ENCODE measurements at places on chromosomes 2 and 18.

DNA sequence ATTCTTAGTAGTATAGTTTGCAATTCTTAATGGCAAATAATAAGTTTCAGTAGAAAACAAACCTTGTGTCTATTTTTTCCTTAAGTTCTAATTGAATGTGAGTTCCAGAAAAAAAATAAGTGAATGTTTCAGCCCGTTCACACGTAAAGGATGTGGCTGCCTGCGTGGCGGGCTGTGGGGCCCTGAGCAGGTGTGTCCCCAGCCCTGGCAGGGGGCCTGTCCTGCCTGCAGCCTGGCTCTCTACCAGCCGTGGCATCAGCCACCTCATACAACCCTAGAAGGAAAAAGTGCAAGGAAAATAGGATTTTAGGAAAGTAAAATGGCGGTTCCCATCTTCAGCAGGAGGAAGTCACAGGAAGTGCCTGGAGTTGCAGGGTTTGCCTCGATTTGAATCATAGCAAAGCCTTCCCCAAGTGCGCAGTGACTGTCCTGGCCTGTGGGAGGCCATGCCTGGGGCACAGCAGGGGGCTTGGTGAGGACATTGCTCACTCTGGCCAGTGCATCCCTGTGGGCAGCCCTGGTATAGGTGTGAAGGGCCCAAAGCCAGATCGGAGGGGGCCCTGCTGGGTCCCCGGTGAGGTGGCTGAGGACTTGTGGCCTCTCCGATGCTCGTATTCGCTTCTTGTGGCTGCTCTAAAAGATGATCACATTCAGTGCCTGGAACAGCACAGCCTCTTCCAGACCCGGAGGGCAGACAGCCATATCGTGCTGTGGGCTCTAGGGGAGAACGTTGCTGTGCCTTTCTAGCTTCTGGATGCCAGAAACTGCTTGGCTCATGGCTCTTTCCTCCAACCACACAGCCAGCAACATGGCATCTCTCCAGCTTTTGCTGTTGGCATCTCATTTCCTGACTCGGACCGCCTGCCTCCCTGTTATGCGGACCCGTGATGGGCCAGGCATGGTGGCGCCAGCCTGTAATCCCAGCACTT, 12.6 kb downstream of the DTYMK start:
- no peak for DNase-seq

- no peak for DNase-seq
These were observed 10.3 kb upstream of the NT5C1B start for GRCh38 chr2:18599509-18600254.

DNA sequence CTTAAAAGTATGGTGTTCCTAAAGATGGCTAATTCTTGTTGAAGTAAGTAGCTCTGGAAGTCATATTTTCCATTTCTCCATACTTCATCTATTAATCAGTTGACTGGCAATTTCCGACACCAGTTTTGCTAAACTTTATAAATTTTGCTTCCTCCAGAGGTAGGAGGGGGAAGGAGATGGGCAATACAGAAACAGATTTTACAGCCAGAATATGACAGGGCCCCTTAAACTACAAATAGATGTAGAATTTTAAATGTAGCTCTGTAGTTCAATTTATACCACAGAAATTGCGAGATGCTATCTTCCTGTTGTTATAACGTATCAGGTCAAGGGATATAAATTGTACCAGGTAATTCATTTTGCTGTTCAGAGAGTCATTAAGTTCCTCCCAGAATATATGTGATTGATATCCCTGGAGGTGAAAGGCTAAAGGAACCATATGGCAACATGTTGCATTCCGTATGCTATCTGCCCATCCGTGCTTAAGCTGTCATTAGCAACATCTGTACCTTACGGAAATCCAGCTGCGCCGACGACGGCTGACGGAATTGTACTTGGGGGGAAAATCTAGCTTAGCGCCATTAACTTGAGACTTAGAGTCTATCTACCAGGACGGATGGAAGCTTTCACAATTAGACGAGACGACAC, 8.4 kb upstream of the NR4A2 start:
- no peak for DNase-seq

GRCh38 chr2:88866756-88867155, 175.3 kb downstream of the RPIA start:
- no peak for DNase-seq

DNA sequence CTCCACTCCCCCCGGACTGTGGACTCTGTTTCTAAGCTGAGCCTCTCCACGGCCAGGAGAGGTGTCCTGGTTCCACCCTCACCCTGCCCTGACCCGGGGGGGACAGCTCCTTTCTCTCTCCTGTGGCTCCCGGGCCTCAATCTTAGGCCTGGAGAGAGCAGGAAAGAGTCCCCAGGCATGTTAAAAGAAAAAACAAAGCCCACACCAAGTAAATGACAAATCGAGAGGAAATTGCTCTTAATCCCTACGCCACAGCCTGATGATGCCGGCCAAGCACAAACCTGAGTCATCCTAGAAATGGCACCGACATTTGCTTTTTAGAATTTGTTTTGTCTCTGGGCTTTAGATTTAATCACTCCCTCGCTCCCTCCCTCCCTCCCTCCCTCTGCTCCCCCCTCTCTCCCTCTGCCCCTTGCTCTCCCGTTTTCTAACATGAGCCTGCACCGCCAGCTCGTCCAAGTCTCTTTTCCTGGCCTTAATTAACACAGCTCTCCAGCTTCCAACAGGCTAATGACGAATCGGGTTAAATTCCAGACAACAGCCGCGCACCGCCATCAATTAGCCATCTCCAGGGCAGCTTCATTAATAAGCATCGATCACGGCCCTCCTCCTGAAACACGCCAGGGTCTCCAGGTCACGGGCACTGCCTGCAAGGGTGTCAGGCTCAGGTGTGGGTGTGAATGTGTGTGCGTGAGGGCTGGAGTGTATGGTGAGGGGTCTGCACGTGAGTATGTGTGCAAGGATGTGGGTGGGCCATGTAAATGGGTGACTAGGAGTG, 230.8 kb downstream of the CELF4 start:
- DNase-seq = no peak

- no peak for DNase-seq
These were observed 173.8 kb downstream of the TMEM18 start for GRCh38 chr2:503288-503999.

GRCh38 chr2:230234122-230234722, 8.7 kb downstream of the SP140 start:
- no peak for DNase-seq

- DNase-seq = no peak
These were observed 9.0 kb downstream of the STK25 start for GRCh38 chr2:241499146-241499965.

DNA sequence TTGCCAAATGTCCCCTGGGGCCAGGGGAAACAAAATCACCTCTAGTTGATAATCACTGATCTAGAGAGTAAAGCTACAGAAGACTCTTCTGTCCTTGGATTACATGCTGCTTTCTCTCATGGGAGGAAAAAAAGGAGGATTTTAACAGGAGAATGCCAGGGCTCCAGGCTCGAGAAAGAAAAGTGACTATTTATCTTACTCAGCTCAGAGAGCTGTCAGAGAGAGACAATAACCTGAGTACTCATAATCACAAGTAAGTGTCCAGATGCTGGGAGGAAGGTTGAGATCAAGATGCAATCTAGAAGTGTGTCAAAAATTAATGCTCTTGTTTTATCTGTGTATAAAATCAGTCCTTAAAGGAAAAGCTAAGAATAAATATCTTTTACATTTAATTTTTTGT, 133.3 kb downstream of the PTRHD1 start:
- no peak for DNase-seq

DNA sequence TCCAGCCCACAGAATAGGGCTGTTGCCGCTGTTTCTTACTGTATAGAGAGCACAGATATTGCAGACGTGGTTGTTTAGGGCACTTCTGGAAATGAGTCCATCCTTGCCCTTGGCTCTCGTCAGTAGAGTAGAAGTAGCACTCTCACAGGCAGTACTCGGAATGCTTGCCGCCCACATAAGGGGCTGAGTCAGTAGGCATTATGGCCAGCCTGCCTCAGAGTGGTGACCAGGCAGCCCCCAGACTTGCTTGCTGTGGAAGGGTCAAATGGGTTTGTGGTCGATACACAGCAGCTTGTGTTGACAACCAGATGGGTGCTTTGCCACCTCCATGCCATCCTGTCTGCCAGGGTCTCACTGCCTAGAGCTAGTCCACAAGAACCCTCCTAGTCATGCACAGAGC, 38.7 kb downstream of the PLEKHB2 start:
- no peak for DNase-seq

DNA sequence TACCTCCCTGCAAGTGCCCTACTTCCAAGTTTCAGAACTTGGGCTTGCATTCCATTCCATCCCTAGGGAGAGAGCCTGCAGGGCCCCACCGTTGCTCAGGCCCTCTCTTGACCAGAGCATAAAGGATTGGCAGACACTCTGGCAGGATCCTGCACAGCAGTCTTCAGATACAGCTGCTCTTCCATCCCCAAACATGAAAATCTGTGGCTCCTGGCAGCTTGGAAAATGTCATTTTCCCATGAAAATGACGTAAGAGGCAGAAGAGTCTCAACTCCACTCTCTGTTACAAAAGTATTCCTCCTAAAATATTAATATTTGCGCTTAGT, 162.6 kb downstream of the GFPT1 start:
- DNase-seq = no peak

GRCh38 chr2:173355866-173356508, 1.3 kb downstream of the CDCA7 start:
- no peak for DNase-seq

DNA sequence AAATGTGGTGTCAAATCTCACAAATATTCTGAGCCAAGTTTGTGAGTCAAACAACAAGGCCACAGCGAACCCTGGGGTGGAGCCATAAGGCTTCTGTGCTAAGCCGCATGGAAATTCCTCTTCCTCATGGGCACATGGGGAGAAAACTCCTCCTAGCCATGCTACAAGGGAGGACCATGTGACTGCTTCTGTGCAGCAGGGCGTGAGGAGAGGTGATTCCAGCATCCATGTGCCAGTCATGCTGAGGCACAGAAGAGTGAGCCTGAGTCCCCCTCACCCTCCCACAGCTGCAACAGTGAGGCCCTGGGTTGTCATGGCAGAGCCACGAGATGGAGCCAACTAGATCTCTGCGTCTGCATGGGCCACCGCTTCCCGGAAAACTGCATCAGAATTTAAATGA, 488.8 kb upstream of the RAB6C start:
- no peak for DNase-seq

DNA sequence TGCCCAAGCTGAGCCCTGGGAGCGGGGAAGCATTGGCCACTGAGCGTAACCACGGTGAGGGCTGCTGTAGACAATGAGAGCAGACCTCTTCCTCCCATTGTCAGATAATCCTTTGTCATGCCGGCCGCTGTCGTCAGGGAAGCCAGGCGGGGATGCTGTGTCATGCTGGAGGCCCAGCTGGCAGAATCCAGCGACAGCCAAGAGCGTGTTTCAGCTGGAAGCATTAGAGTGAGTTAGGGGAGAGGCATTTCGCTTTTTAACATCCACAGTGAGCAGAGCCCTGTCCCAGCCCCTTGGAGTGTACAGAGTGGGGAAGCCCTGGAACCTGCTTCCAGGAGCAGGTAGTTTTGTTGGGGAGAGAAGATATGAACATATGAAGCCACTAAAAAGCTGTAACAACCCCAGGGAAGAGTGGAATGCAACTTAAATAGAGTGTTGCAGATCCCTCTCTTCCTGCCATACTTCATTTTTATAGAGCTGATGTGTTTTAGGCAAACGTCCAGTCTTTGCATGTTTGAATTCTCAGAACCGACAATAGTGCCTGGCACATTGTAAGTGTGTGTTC, 7.0 kb downstream of the CTIF start:
- no peak for DNase-seq

DNA sequence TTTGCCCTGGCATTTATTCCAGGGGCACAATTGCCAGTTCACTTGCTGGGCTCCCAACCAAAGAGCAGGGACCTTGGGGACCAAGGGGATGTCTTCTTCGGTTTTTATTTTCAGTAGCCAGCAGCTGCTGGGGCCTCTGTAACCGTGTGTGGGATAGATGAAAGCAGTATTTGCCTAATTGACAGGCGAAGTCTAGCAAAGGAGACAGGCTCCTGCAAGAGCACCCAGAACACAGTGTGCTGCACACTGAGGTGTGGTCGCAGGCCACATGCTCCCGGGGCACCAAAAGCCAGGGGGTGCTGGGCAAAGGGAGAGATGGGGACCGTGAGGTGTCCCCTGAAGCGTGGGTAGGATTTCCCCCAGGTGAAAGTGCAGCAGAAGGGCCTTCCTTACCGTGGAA, 5.3 kb downstream of the SAG start:
- no peak for DNase-seq

DNA sequence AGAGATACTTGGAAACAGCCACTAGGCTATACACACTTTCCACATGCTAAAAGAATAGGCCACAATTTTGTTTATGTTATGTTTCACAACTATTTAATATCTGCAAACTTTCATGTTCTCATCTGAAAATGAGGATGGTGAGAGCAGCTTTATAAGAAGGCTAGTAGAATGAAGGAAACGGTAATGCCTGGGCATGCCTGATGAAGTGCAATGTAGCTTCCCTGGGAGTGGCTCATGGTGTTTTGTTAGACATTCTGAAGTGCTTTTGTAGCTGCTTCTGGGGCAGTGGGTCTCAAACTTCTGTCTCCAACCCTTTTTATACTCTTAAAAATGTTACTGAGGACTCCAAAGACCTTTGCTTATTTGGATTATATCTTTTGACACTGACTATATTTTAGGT, 193.3 kb upstream of the VWC2L start:
- DNase-seq = no peak

DNA sequence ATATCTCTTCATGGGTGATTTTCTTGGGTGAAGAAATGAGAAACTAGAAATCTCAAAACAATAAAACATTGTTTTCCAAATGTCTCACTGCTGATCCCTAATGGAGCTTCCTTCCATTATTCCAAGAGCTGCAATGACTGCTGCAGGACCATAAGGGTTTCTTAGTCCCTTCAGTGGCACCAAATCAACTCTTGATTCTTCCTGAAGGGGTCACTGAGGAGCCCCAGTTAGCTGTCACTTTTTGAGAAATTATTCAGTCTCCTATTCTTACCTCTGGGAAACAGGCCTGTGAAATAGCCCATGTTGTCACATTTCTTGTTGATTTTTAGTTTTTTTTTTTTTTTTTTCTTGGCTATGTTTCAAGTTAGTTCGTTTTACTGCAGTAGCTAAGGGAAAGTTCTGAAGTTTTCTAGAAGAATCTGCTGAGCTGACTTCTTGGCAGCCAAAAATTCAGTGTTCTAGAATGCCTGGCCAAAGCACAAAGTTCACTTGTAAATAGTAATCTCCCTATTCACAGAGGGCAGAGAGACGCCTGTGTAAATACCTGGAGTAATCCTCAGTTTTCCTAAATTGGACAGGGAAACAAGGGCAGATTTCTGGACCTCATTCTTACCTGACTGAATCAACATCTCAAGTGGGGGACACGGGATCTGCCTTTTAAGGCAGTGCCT, 480.0 kb downstream of the RIT2 start:
- no peak for DNase-seq

DNA sequence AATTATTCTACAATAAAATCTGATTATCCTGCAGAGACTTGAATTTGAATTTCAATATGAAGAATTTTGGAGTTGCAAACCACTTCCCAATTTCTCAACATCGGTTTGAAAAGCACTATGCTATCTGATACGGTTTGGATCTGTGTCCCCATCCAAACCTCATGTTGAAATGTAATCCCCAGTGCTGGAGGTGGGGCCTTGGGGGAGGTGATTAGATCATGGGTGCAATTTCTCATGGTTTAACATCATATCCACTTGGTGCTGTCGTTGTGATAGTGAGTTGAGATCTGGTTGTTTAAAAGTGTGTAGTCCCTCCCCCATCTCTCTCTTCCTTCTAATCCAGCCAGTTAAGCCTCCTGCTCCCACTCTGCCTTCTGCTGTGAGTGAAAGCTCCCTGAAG, 205.7 kb downstream of the NBAS start:
- no peak for DNase-seq

GRCh38 chr2:176461809-176462670, 192.8 kb downstream of the MTX2 start:
- DNase-seq = no peak

- no peak for DNase-seq
These were observed 70.8 kb downstream of the FIGN start for GRCh38 chr2:163665051-163665450.

Data from ascending aorta (tissue), 2 donors.